NCI-H187 (cell line): ENCODE measurements at places on chromosomes 12 and 14.

GRCh38 chr14:92340931-92341330 is 18.0 kb downstream of the SLC24A4 start:
- no peak for DNase-seq

- no peak for DNase-seq
Observed at GRCh38 chr14:77122526-77123125, 19.0 kb downstream of the ZDHHC22 start.

GRCh38 chr12:6765634-6766581 is at the start of gene PTMS:
TSS of gene PTMS (plus strand) at chr12:6766363. CDS start at chr12:6766706, 343 bp downstream.
- peak; percentile 89 for DNase-seq

- DNase-seq: no peak
Observed at GRCh38 chr12:58961906-58962305, 41.6 kb upstream of the LRIG3 start.

- no peak for DNase-seq
Observed at GRCh38 chr14:73695997-73696396, 18.2 kb downstream of the PNMA1 start.

DNA sequence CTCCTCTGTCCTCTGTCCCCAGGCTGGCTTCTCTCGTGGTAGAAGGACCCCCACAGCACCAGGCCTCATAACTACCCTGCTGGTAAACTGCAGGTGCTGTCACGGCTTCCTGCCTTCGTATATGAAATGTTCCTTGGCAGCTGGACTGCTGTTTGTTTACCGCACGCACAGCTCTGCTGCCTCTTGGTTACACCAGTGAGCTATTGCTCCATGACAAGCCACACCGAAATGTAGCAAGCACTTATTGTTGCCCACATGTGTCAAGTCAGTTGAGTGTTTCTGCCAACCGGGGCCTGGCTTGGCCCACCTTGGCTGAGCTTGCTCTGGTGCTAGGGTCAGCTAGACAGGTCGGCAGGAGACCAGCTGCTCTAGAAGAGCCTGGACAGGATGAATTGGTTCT is 21.7 kb upstream of the TCL1B start:
- no peak for DNase-seq

DNA sequence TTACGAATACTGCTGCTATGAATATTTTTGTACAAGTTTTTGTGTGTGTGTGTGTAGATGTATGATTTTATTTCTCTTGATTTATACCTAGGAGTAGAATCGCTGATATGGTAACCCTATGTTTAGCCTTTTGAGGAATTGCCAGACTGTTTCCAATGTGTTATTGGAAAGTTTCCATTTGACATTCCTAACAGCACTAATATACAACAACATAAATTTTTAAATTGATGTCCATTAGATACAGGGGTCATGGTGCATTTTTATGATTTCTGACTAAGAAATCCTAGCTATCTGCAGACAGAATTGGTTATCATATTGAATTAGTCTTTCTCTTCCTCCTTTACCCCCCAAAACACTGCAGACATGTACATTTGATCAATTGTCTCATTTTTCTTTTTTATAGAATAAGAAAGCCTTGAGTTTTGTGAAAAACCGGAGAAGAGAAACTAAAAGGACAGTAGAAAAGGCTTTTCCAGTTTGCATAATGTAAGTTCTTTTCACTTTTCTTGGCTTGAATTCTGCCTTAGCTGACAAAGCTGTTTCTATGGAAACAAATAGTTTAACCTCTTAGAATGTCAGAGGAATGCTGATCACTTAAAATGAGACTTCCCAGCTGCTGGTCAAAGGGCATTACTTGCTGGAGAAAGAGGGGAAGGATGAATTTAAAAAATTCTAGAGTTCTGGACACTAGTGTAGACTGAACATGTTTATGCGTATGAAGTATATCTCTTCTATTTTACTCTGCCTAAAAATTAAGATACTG is 28.2 kb downstream of the PALS1 start:
- DNase-seq: no peak

GRCh38 chr14:60064491-60065072 is 27.1 kb upstream of the PCNX4 start:
- DNase-seq: no peak

- no peak for DNase-seq
Observed at GRCh38 chr12:62196146-62196545, 64.1 kb upstream of the USP15 start.

DNA sequence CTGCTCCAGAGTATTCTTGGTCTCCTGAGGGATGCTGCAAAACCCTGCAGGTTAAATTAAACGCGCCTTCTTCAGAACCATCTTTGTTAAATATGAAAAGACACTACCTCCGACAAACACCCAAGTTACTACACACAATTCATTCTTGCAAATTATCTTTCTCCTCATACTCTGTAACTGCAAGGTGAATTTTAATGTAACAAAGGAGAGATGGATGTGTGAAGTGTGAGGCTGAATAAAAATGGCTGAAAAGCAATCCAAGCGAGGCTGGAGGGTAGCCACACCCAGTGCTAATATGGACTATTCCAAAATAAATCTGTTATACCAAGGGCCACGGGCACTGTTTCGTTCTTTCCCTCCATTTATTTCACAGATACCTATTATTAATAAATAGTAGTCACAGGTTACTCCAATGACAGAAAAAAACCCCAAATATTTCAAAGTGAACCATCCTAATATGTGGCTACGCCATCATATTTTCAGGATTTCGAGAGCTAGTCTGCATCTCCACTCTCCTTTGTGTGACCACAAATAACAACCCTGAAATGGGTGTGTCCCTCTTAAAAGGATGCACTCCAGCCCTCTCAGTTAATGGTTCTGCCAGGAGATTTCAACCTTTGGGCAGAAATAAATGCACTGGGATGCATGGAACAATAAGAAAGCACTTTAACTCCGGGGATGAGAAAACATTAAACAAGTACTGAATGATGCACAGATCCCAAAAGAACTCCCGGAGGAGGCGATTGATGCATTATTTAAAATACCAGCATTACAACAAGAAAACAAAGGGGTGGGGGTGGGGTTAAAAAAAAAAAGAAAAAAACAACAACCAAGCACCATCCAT is 53.1 kb upstream of the CCDC175 start:
- DNase-seq: peak; percentile 83

DNA sequence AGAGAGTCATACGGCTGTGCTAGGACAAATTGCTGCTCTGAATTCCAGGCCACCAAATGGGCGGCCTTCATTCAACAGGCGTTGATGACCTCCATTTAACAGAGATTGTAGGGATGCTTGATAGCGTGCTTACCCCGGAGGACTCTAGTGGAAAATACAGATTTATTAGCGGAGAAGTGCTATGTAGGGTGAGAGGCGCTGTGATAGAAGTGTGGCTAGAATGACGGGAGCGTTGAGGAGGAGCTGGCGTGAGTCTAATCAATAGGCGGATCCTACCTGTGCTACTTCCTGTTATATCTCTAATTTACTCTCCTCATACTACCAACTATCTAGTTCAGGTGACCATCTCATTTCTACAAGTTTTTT is 668 bp downstream of the MRPS35 start:
- no peak for DNase-seq

- DNase-seq: no peak
Observed at GRCh38 chr12:95870897-95871296, 12.1 kb downstream of the SNRPF start.

DNA sequence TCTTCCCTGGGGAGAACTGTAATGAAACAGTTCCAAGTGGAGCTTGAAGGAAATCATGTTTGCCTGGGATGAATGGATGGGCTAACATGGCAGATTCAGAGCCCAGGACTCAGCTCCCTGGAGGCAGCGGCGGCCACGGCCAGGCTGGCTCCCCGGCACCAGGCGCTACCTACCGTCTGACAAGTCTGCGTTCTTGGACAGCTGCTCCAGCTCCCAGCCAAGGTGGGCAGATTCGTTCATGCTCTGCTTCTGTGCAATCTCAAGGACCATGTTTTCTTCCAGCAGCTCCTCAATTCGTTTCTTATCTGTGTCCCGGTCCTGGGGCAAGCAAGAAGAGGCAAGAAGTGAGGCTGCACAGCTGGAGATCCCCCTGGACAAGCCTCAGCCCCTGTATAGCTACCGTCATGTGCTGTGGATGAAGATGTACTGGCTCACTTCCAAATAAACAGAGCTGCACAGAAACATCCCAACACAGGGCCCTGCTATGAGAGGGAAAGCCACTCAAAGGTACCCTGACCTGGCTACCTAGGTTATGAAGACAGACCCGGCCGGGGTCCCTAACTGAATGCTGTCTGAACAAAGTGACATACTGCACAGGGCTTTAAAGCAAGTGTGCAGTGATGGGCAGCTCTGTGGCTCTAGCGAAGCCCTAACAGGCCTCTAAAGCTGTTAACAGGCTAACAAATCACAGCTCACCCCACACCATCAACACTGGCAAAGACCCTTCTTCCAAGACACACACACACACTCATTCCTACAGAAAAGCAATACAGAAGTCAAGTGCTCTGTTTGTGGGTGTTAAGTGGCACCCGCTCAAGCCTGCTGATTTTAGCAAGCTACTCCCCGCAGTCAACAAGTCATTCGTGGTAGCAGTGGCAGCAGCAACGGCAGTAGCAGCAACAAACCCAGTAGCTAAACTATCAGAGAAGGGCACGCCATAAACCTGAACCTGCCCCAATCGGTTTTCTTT is 80.4 kb upstream of the GPR68 start:
- DNase-seq: no peak

DNA sequence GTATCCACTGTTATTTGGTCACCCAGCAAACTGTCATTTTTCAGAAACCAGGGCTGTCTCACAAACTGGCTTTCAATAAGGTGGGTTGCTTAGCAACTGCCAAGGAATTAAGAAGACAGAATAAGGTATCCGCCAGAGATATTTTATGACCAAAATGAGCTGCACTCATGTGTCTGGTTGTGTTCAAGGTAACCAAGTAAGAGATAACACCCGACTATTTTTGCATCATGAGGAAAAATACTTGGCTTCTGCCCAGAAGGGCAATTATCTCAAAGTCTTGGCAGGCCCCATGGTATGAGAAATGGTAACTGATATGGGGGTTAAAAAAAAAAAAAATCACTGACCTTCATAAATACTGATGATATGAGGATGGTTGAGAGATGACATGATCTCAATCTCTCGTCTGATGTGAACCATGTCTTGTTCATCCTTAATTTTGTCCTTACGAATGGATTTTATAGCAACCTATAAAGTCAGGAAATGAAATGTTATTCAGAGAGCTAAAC is 32.6 kb downstream of the NUAK1 start:
- no peak for DNase-seq

DNA sequence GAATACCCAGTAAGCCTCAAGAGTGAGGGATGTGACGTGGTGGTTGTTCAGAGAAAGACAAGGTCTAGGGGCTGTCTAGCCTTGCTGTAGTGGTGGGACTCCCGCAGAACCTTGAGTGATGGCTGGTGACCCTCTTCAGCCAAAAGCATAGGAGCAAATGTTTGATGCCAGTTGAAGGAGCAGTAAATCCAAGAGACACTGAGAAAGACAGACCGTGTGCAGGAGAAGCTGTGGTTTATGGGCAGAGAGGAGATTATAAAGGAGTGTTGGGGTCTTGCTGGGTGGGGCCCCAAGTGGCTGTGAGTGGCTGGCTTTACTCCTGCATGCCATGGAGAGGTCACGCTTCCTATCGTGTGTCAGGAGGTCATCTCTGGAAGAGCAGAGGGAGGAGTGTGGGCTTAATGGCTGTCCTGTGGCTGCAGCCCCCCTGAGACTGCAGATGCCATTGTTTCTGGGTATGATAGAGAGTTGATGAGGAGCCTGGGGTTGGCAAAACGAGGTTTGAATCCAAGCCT is 152.0 kb upstream of the CCND2 start:
- DNase-seq: no peak

- no peak for DNase-seq
Observed at GRCh38 chr12:59059088-59059935, 139.0 kb upstream of the LRIG3 start.

GRCh38 chr12:7327918-7328317 is 24.0 kb downstream of the ACSM4 start:
- no peak for DNase-seq

- no peak for DNase-seq
Observed at GRCh38 chr12:111428081-111428727, 22.5 kb downstream of the SH2B3 start.

GRCh38 chr14:68939893-68940613 is 39.0 kb downstream of the ACTN1 start:
- no peak for DNase-seq

- no peak for DNase-seq
Observed at GRCh38 chr12:27796128-27796527, 16.1 kb upstream of the MANSC4 start.

GRCh38 chr12:47458279-47458678 is 247.6 kb downstream of the RPAP3 start:
- no peak for DNase-seq
